ENCODE measurements at places on chromosomes 13 and 19. TPM values are rescaled to one million over a fixed set of nuclear protein-coding genes. Genes with fewer than 3 reads are reported as not detected.

The PLIN5 gene
- 1.4 TPM for total RNA-seq

The ATP7B gene
- total RNA-seq, result 1.6 TPM

The LHB gene
- total RNA-seq, result 1.3 TPM

The ZNF805 gene
- total RNA-seq, result 12.3 TPM

The CILP2 gene
- total RNA-seq, result 2.0 TPM

The LRRC25 gene
- total RNA-seq, result 0.15 TPM

The GDF15 gene
- total RNA-seq, result 32.1 TPM

The ZNF682 gene
- 9.9 TPM for total RNA-seq

The NAA16 gene
- 4.8 TPM for total RNA-seq

The CGB8 gene
- total RNA-seq, result not detected

The KCNK6 gene
- total RNA-seq, result 0.69 TPM

The POU2F2 gene
- 1.2 TPM for total RNA-seq

The NXNL1 gene
- total RNA-seq, result not detected

The RAB3A gene
- total RNA-seq, result 2.9 TPM

The EID2B gene
- 7.3 TPM for total RNA-seq

The KASH5 gene
- total RNA-seq, result 1.0 TPM

The CCL25 gene
- total RNA-seq, result not detected

The CACNG6 gene
- total RNA-seq, result 8.7 TPM

The KLC3 gene
- total RNA-seq, result not detected

The REEP6 gene
- 4.6 TPM for total RNA-seq

The KLK3 gene
- total RNA-seq, result not detected

The CDK8 gene
- total RNA-seq, result 8.6 TPM

The CATSPERD gene
- not detected for total RNA-seq

The OR4F17 gene
- total RNA-seq, result not detected

The FUT2 gene
- total RNA-seq, result not detected

The HIF3A gene
- not detected for total RNA-seq

The KATNAL1 gene
- total RNA-seq, result 4.6 TPM

The BCAM gene
- 18.4 TPM for total RNA-seq

The LILRB4 gene
- not detected for total RNA-seq

The JUNB gene
- total RNA-seq, result 171 TPM
